Globus pallidus (tissue), 1 donor: ENCODE measurements at places on chromosomes 5 and 9.

DNA sequence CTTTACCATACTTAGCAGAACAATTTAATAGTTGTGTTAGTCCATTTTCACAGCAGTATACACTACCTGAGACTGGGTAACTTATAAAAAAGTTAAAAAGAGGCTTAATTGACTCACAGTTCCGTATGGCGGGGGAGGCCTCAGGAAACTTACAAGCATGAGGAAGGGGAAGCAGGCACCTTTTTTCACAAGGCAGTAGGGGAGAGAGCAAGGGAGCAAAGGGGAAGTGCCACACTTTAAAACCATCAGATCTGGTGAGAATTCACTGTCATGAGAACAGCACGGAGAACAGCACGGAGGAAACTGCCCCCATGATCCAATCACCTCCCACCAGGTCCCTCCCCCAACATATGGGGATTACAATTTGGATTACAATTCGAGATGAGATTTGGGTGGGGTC is 269.9 kb downstream of the MTRR start:
- no peak for DNase-seq

DNA sequence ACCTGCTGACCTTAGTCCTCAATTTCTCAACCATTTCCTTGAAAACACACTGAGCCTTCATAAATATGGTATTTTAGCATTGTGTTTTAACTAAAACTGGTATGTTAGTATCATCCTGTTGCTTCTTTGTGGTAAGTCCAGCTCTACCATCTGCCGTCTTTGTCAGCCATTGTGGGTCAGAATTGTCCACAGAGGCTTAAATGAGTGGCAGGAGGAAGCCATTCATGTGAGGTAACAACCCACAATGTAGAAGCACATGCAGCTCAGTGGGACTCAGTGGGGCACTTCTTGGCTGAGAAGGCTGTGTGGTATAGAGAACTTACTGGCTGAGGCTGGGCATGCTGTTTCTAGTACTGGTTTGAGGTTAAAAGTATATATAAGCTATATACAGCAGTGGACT is 149.2 kb upstream of the NR3C1 start:
- no peak for DNase-seq

- DNase-seq, result no peak
These were observed 9.5 kb upstream of the UGCG start for GRCh38 chr9:111886983-111887718.

GRCh38 chr9:131276891-131277286 is 579 bp upstream of the FAM78A start:
- no peak for DNase-seq

- DNase-seq, result no peak
These were observed 58.6 kb upstream of the ZBED3 start for GRCh38 chr5:77145666-77146065.

DNA sequence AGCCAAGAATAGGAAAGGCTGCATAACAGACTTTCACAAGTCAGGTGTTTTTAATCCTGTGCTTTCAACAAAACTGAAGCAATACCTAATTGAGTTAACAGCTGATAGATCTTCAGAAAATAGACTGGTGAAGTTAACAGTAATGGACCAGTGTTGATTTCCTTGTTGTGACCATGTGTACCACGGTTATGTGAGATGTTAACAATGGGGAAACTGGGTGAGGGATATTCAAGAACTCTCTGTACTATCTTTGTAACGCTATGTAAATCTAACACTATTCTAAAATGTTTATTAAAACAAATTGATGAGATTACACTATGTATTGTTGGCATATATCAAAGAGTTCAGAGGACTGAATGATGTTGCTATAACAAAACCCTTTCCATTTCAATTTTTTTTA is 36.9 kb downstream of the MACROH2A1 start:
- no peak for DNase-seq

- DNase-seq, result no peak
These were observed 60.2 kb downstream of the MLLT3 start for GRCh38 chr9:20562051-20562450.

GRCh38 chr9:34633851-34634550 is 3.6 kb downstream of the SIGMAR1 start:
- DNase-seq, result peak; percentile 67

GRCh38 chr5:135876146-135876545 is 19.5 kb downstream of the IL9 start:
- DNase-seq, result no peak

DNA sequence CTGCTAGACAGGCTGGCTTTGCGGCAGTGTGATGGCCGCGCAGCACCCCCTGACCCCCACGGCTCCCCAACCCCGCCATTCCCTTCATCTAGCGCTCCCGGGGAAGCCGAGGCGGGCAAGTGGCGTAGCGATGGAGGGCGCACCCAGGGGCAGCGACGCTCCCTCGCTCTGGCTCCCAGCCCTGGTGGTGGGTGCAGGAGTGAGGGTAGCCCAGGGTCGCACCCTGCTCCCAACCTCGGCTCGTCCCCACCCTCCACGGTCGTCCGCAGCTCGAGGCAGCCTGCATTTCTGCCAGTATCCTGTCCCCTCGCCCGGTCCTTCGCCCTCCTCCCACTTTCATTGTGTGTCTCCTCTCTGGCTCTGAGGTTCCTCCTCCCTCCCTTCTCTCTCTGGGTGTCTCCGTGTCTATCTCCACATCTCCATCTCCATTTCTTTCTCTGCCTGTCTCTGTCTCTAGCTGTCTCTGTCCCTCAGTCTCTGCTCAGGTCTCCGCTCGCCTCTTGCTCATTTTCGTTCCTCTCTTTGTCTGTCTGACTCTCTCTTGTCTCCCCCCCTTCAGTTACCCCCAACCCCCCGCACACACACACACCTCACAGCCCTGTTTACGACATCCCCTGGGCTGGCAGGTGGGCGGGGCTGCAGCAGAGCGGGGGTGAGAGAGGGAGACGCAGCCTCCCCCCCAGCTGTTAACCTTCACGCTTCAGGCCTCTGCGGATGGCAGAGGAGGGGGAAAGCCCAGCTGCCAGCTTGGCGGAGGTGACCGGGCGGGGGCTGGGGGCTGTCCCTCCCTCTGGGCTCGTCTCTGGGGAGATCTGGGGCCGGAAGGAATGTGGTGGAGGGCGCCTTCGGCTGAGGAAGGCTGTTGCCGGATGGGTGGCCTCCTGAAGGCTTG is 48.7 kb upstream of the PSD2 start:
- DNase-seq, result peak; percentile 64

GRCh38 chr9:119282476-119283077 is 86.7 kb downstream of the BRINP1 start:
- DNase-seq, result no peak

DNA sequence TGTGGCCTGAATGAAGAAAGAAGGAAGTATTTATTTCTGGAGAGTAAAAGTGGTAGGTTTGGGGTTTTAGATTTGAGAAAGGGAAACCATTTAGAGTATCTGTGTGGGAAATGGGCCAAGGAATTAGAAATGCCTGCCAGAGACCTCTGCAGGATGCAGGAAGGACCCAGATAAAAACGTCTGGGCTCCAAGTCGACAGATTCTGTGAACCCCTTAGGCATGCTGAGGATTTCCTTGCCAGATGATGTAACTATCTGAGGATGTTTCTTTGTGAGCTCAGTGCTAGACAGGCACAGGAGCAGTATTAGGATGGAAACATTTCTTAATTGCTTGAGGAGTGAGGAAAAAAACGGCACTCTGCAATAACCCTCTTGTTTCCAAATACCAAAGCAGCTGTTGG is 251.8 kb upstream of the DMRT1 start:
- no peak for DNase-seq

GRCh38 chr5:77560677-77561263 is 68.7 kb upstream of the WDR41 start:
- peak; percentile 51 for DNase-seq

- DNase-seq, result no peak
These were observed 10.1 kb upstream of the THBS4 start for GRCh38 chr5:80025069-80025468.

DNA sequence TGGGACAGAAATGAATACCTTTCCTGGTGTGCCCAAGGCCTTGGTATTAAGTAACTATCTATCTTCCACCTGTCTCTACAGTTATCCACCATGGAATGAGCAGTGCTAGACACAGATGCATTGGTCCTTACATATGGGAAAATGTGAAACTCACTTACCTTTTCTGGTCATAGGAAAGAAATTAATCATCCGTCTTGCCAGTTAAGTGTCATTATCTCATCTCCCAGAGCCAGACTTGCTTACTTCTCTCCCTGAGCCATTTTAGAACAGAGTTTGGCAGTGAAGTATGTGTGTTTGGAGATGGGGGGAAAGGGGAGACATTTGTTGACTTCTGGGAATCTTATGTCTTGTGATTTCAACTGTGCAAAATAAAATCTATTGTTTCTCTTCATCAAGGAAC is 1211.0 kb upstream of the CDH6 start:
- DNase-seq, result no peak

DNA sequence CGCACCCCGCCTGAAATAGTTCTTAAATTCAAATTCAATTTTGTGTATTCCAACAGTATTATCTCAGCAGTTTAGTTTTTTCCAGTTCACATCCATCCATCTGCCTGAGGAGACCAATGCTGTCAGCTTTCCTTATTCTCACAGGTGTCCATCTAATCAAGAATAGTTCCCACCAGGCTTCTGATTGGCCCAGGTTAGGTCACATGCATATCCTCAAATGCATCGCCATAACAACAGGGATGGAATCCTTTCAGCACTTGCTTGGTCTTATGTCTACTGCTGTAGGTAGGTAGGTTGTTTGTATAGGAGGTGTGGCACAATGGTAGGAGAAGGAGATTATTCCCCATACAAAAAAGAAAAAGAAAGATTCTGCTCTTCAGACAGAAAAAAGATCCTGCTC is 91.2 kb downstream of the UBE2R2 start:
- no peak for DNase-seq

DNA sequence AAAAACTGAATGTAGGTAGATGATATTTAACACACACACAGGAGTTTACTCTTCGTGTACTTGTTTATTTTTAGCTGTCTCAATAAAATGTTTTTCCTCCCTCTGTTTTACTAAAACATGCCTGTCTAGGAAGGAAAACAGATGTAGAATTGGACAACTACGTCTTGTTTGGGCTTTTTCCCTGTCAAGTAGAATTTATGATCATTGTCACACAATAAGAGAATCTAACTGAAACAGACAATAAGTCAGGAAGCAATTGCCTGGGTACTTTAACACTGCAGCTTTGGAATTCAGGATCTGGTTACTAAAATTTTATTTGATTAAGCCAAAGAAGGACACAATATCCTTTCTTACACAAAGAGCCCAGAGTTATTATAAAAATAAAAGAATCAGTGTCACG is 164.2 kb downstream of the ZDHHC21 start:
- DNase-seq, result no peak

- no peak for DNase-seq
These were observed 59.1 kb downstream of the PSMB7 start for GRCh38 chr9:124355941-124356744.

DNA sequence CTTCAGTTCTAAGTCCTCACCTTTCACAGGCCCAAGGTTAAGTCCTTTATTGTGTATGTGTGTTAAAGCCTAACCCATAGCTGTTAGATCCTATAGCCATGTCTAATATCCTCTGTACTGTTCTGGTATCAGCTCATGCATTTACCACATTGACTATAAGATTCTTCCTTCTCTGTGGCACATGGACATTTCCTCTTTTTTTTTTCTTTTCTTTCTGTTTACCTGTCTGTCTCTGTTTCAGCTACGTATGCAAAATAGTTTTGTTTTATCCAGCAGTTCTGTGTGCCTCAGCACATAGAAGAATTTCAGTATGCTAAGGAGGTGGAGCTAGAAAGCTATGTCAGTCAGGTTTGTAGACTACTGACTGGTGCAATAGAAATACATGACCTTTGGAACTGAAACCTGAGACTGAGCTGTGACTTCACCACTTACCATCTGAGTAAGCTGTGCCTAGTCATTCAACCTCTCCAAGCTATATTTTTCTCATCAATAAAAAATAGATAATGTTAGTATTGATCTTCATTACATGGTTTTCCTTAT is 155.6 kb upstream of the VLDLR start:
- no peak for DNase-seq

- DNase-seq, result no peak
These were observed 25.3 kb upstream of the APBA1 start for GRCh38 chr9:69697475-69697874.

- no peak for DNase-seq
These were observed 1.1 kb downstream of the SPEF2 start for GRCh38 chr5:35618781-35619180.

DNA sequence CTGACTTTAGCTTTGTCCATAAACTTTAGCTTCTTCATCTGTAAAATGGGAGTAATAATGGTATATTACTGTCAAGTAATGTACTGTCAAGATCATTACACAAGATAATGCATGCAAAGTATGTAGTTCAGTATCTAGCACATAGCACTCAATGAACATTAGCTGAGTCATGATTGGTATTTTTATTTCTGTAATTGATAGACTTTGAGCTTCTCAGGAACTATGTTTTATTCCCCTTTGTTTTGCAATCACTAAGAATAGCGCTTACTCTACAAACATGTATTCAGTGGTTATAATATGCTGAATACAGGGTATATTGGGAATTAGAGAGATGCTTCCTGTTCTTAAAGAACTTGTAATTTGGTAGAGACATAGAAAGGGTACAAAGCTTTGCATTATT is 142.3 kb upstream of the KLF9 start:
- DNase-seq, result no peak

DNA sequence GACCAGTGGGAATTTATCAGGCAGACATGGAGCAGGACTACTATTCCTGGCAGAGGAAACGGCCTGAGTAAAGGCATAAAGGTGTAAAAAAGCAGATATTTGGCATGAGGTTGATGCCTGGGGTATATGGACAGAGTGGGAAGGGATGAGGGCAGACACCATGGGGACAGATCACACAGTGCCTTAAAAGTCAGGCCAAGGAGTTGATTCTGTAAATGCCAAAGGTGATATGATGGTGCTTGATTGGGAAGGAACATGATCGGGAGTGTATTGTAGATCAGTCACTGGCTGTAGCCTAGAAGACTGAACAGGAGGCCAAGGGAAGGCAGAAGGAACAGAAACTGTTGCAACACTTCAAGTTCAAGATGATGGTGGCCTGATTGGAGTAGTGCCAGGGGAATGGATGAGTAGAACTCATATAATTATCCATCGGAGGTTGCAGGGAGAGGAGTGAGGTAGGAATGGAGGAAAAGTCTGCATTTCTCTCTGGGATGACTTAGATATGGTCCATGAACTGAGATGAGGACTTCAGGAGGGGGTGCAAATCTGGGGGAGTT is 594.3 kb upstream of the KLF4 start:
- DNase-seq, result peak; percentile 29

DNA sequence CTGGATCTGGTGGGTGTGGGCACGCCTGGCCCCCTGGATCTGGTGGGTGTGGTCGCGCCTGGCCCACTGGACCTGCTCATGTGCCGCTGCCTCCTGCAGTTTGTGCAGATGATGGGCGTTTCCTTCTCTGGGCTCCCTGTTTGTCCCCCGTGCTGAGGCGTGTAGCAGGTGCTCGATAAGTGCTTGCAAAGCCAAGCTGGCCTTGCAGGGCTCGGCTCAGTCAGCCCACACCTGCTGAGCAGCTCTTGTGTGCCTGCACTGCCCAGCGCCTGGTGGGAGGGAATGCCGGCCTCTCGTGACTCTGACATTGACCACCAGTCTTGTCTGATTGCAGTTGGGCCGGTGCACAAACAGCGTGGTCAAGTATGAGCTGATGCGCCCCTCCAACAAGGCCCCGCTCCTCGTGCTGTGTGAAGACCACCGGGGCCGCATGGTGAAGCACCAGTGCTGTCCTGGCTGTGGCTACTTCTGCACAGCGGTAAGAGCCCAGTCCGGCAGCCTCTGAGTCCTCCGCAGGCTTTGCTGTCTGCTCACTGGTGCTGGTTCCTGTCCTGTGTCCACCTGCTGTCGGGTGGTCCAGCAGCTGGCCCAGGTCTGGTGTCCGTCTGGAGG is 102.7 kb upstream of the CACNA1B start:
- DNase-seq, result no peak

- no peak for DNase-seq
These were observed 9.9 kb downstream of the RBM18 start for GRCh38 chr9:122254761-122255160.

- DNase-seq, result no peak
These were observed 858 bp downstream of the NCS1 start for GRCh38 chr9:130172858-130173665.
